Left renal cortex interstitium (tissue), 4 donors: ENCODE measurements at places on chromosomes 13 and 19.

GRCh38 chr13:113557013-113557412 is 27.5 kb upstream of the TFDP1 start:
- DNase-seq: no peak

- no peak for DNase-seq
Measured at GRCh38 chr19:11612816-11613511, 15.7 kb downstream of the ZNF627 start.

GRCh38 chr19:17391371-17392151 is 2.4 kb downstream of the CCDC194 start:
- no peak for DNase-seq

DNA sequence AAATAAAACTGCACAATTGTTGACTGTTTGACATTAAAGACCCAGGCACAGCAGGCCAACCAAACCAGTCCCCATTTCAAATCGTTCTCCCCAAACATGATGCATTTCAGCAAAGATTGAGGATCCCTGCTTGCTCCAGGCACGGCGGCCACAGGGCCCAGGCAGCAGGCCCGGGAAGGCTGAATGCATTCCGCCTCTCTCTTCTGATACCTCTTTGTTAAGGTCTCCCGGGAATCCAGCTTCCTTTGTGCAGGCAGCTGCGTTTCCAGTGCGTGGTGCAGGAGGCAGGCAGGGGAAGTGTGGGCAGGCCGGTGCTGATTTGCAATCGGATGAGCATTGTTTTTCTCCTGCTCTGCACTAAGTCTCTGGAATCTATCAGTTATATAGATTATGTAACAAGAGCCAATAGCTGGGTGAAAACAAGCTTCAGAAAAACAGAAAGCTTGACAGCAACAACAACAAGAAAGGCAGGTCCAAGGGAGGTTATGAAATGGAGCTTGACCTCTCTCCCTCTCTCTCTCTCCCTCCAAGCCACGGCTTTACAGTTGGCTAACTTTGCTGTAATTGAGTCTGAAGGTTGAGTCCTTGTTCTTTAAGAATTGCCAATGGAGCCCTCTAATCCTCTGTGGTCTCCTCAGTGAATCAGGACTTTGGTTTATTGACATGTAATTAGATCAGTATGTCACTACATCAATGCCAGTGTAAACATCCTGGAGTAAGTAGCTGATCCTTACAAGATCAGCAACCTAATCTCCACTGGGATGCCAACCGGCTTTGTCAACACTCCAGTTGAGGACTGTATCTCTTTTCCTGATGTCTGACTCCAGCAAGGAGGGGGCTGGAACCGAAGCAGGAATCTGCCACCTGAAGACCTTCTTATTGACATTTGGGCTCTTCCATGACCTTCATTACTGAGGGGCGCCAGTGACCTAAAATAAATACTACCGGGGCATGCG is 338.0 kb downstream of the TEX29 start:
- DNase-seq: no peak

GRCh38 chr13:45928843-45929242 is 77.3 kb upstream of the SIAH3 start:
- DNase-seq: no peak

- no peak for DNase-seq
Measured at GRCh38 chr13:51806566-51806965, 2.6 kb upstream of the DHRS12 start.
